Activated CD8-positive, alpha-beta T cell treated with anti-CD3 and anti-CD28 coated beads, Interleukin-2, amount 10 ng/mL, durations not matched to agents 7 days and 5 days (primary cell): ENCODE measurements at places on chromosomes 12 and 14. TPM values are rescaled to one million over a fixed set of nuclear protein-coding genes. Genes with fewer than 3 reads are reported as not detected.

OTOGL gene
- not detected for total RNA-seq

DNA sequence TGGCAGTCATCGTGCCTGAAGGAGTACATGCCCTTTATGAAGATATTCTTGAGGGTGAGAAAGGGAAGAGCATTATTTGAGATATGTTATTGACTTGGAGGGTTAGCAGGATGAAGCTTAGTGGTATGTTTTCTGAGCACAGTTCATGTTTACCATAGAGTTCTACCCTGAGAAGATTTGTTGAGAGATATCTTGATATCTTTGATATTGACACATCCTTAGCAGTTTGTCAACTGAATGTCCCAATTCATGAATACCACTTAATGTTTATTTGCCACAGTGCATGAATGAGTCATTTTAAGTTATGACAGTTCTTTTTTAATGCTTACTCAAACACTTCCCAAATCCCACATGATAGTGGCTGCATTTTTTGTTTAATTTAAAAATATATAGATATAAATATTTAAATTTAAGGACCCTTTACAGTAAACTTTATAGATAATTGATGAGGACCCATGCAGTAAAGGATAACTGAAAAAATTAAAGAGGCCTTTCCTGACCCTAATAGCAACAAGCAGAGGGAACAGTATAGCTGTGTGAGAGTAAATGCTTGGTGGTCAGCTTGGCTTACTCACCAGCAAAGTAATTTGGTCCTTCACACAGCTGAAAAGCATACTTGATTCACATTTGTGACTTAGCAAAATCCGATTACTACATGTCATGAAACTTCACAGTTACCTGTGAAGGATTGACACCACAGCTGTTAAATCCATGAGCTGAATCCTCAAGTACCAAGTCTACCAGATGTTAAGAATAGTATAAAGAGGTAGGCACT lies 25.8 kb downstream of the SLC39A9 start:
- DNase-seq: no peak

FLVCR2 gene
- total RNA-seq: 5.5 TPM

- peak; percentile 44 for DNase-seq
Measured at GRCh38 chr14:24279301-24280186, 8.1 kb upstream of the RABGGTA start.

ZNF385A gene
- 0.55 TPM for total RNA-seq

- DNase-seq: no peak
Measured at GRCh38 chr14:50961605-50962221, 17.4 kb upstream of the PYGL start.

GRCh38 chr12:108868781-108869180 lies 11.1 kb upstream of the DAO start:
- DNase-seq: no peak

- DNase-seq: no peak
Measured at GRCh38 chr12:61574339-61574738, 685.9 kb upstream of the USP15 start.

GRCh38 chr14:92924247-92924646 lies 1.3 kb downstream of the CHGA start:
- no peak for DNase-seq

DNA sequence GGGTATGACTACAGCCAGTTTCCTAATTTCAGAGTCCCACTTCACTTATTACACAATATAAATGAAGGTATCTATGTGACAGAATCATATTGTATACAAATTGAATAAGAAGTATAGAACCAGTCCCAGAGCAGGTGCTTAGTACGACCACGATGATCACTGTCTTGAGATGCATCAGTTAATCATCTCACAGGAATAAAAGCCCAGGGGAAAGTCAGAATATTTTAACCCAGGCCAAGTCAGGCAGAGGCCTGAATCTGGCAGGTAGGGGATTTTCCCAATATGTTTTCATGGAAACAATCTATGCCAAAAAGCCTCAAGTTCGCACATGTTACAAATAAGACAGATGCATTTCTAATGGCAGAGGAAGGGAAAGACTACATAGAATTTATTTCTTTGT lies 758.4 kb downstream of the BCL11B start:
- no peak for DNase-seq

DNA sequence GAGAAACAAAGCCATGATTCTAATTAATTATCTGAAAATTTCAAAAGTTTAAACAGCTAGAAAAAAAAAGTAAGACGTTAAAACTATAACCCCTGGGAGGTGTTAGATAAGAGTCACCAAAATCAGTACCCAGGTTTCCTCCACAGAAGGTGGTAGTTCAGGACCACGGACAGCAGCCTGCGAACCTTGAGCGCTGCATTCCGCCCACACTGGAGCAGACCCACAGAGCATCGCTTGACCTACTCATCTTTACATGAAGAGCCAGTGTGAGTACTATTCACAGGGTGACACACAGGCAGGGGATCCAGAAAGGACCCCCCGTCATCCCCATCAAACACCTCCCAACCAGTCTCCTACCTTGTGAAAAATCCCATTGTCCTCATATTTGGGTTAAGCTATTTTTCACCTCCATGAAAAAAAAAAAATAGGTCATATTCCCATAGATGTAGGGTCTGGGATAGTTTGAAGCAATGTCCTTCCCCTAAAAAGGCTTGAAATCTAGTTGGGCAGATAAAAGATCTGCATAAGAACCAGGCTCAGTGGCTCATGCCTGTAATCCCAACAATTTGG lies 8.8 kb upstream of the CHGA start:
- peak; percentile 71 for DNase-seq

GRCh38 chr14:23183158-23183470 lies 346 bp downstream of the SLC7A8 start:
- no peak for DNase-seq

- no peak for DNase-seq
Measured at GRCh38 chr12:65827827-65828231, 3.5 kb downstream of the HMGA2 start.

DNA sequence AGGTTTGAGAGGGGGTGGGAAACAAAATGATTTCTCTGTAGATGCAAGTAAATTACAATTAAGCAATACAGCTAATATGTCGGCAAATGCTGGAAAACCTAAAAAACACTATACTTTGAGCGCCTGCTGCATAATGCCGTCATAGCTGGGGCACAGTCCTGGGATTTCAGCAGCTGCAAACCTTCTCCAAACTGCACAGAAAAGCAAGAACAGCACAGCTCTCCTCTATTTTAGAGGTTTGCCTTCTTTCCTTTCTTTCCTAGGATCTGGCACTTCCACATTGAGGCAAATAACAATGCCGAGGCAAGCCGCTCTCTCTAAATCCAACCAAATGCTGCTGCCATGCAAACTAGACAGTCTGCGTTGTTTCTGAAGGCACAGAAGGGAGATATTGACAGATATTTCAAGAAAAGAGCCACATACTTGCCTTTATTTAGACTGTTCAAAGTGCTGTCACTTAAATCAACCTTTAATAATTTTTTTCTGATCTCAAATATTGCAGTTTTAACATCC lies 287.1 kb upstream of the G2E3 start:
- no peak for DNase-seq

IL23A gene
- total RNA-seq: 3.5 TPM

DNA sequence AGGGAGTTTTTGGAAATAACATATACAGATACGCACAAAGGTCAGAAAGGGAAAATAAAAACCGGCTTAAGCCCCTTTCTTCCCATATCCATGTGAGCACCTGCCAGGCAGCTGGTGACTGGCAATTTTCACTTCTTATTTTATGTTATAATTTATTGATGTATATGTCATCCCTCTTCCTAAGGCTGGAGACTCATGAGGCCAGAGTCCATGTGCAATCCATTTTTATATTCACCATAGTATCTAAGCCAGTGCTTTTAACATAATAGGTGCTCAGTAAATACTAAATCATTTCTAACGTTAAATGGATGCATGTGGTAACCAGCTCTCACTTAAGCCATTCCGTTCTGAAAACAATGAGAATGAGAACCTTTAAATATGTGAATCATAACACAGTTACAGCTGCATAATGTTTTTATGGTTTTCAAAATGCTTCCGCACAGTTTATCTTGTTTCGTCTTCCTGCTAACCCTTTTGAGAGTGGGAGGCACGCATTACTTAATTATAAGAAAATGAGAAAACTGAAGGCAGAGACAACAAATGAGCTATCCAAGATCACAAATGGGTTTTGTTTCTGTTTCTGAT lies 178.3 kb downstream of the CACNA1C start:
- no peak for DNase-seq

GRCh38 chr12:47881051-47881450 lies 23.7 kb downstream of the VDR start:
- DNase-seq: no peak

LHX5 gene
- not detected for total RNA-seq

LRFN5 gene
- total RNA-seq: not detected

DNA sequence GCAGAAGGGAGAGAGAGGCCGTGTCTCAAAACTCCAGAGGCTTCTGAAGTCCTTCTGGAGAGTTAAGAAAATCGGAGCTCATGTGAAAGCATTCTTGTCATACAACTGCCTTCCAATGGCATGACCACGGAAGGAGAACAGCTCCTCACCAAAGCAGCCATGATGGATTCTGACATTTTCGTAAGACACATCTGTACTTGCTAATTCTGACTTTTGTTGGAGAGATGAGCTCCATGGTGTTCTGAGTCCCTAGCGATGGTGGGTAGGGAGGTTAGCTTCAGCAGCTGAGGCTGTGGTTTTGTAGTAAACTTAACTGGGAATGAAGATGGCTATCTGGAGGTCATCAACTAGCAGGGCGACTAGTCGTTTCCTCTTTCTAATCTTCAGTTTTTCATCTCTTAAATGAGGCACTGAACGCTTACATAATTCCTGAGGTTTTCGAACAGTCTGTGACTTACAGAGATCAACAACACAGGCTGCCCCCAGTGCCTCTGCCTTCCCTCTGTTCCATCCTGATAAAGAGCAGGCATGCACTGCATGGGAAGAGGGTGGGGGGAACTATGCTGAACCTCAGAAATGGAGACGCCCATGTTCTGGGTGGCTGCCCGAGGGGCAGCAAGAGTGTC lies 28.6 kb upstream of the DICER1 start:
- no peak for DNase-seq

DNA sequence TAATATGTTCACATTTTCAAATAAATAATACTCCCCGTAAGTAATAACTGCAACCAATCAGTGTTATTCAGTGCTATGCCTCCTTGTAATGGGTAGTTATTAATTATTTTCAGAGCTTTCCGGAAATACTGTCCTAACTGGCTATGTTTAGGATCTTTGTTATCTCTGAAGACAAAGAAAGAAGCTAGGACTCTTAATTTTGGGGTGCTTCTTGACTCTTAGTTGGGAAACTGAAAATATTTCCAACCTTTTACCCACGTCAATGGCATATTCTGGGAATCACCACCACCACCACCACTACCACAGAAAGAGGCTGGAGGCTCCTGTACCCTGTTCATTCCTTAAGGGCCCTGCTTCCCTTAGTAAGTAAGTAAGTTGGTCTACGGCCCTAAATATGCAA lies 39.1 kb downstream of the RAD52 start:
- DNase-seq: no peak

GRCh38 chr12:65302891-65303290 lies 24.4 kb downstream of the MSRB3 start:
- DNase-seq: no peak

CDKL1 gene
- total RNA-seq: 8.1 TPM

SERPINA1 gene
- total RNA-seq: not detected

ALX1 gene
- total RNA-seq: not detected

DNA sequence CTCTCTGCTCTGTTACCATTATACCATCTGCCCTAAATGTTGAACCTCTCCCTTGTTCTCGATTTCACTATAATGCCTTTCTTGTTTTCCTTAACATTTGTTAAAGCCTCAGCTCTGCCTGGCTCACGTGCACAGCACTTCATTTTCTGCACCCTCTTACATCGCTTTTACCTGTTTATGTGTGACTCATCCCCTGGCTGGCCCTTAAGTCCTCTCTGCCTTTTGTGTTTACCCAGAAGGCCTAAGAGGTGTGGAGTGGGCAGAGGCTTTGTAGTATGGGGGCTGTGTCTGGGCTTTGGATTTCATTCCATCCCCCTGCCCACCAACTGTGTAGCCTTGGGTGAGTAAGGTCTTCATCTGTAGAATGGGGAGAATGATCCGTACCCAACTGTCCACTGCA lies 36.5 kb downstream of the UBE3B start:
- no peak for DNase-seq

DNA sequence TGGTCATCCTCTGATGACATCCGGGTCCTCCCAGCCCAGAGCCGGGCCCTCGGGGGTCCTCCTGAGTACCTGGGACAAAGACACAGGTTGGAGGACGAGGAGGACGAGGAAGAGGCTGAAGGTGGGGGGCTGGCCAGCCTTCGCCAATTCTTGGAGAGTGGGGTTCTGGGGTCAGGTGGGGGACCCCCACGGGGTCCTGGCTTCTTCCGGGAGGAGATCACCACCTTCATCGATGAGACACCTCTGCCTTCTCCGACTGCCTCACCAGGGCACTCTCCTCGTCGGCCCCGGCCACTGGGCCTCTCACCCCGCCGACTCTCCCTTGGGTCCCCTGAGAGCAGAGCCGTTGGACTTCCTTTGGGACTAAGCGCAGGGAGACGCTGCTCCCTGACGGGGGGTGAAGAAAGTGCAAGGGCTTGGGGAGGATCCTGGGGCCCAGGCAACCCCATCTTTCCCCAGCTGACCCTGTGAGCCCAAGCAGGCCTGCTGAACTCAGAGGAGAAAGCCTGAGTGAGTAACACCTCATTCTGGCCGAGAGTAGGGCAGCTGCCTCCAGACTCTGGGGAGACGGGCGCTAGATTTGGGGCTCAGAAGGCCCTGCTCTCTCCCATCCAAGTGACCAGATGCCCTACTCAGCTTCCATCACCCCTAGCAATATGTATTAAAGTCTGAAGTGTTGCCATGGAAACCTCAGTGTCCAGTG lies 1.3 kb upstream of the P3H3 start:
- no peak for DNase-seq

GRCh38 chr12:109872-110271 lies 43.3 kb downstream of the IQSEC3 start:
- no peak for DNase-seq

- DNase-seq: no peak
Measured at GRCh38 chr12:104365921-104366410, 62.4 kb downstream of the EID3 start.

- peak; percentile 63 for DNase-seq
Measured at GRCh38 chr12:132084621-132085290, 59.4 kb downstream of the DDX51 start.

IAPP gene
- total RNA-seq: not detected

GRCh38 chr14:73524493-73524892 lies 12.4 kb upstream of the ACOT1 start:
- DNase-seq: no peak

DNA sequence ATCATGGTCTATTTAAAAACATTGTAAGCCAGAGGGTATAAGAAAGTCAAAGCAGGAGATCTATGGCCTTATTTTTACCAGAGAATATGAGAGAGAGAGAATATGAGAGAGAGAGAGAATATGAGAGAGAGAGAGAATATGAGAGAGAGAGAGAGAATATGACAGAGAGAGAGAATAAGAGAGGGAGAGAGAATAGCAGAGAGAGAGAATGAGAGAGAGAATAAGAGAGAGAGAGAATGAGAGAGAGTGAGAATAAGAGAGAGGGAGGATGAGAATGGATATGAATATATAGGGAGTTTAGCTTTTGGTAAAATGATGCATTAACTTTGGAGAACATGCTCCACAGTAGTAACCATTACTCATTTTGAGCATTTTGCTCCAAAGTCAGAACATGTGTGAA lies 48.0 kb upstream of the ALG10B start:
- DNase-seq: no peak
